ENCODE measurements at places on chromosomes 13 and 19.

DNA sequence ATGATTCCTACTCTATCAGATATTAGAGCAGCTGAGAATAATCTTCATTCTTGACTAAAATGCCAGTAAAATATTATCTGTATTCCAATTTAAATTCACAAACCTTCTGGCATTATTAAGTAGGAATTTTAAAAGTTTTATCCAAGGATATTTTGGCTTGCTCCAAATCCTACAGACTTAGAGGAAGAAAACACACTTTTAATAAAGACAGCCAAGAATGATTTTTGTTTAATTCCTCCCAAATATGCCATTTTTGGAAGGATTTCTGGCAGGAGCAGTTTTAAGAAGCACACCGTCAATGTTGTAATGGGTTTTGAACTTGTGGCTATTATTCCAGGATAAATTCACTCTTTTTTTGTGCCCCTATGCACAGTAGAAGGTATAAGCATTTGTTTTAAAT lies 355.1 kb downstream of the SLITRK5 start:
- DNase-seq, result no peak

DNA sequence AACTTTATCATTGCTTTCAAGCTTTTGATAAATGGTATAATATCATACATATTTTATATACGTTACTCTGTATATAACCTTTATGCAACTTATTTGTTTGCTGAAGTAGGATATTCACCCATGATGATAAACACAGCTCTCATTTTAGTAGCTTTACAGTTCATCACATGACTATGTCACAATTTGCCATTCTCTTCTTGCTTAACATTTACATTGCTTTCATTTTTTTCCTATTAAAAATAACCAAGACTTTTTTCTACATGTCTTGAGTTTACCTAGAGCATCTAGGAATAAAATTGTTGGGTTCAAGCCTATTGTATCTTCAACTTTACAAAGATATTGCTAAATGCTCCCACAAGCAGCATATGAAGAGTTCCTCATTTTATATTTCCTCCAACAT lies 54.0 kb downstream of the KCNRG start:
- DNase-seq, result no peak

- no peak for DNase-seq
These were observed 100.5 kb downstream of the EPSTI1 start for GRCh38 chr13:42891591-42891990.

DNA sequence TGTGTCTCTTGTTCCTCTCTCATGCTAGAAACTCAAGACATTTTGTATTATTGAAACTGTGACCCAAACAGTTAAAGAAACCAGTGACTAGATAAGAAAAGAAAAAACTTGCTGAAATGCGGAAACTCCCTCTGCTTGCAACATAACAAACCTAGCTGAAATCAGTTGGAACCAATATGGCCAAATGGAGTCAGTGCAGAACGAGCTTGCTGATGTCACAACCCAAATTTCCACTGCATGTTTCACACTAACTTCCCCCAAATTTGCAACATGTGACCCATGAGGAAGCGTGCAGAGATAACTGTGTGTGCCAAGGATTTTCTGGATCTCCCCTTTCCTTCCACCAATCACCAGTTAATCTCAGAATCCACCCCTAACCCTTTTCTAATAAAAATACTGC lies 208.0 kb downstream of the DLEU7 start:
- DNase-seq, result no peak

DNA sequence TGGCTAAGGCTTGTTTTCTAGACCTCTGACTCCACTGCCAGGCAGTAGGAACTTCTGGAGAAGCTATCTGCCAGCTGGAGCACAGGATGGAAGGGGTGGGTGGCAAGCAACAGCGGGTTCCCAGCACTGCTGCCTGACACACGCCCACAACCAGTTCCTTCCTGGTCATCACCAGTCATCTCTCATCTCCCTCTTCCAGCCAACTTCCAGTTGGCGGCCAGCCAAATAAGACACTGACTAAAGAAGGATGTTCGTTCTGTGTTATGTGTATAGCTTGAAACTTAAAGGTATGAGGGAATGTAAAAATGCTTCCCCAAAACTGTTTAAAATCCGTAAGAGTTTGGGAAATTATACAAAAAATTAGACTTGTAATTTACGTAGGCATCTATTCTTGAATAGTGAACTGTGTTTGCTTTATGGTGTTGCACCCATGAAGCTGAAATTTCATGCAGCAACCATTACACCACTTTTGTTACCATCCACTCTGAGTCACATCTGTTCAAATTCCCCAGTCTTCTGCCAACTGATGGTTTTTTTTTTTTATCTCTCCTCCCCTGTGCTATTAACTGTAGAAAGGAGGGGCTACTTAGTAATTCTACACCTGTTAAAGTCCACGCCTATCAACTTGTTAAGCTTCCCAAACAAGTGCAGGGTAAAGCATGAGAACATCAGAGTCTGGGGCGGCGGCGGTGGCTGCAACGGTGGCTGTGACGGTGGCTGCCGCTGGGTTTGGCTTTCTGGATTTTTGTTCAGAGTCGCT lies 86.2 kb upstream of the FRY start:
- DNase-seq, result no peak

- no peak for DNase-seq
These were observed 286.2 kb downstream of the NDFIP2 start for GRCh38 chr13:79767126-79767525.

DNA sequence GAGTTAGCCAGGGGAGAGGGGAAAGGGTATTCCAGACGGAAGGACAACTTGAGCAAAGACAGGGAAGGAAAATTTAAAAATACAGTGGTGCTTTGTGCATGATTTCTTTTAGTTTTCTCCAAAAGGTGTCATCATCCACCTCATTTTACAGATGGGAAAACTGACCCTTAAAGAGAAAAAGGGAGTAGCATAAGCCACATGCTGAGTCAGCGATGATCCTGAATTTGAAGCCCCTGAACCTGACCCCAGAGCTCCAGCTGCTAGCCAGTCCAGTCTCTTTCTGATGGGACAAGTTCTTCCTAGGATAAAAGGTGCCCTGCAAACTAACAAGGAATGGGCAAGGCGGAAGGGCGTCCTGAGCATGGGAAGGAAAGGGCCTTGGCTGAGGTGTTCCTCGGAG lies 10.3 kb downstream of the CABP5 start:
- DNase-seq, result no peak

GRCh38 chr13:42318570-42318969 lies 46.6 kb downstream of the AKAP11 start:
- no peak for DNase-seq

DNA sequence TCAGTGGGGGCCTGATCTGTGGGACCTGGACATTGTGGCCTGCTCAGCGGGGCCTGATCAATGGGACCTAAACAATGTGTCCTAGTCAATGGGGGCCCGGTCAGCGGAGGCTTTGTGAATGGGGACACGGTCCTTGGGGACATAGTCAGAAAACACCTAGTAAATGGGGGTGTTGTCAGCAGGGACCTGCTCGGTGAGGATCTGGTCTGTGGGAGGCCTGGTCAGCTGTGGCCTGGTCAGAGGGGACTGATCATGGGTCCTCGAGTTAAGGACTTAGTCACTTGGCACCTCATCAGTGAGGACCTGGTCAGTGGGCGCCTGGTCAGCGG lies 44.5 kb upstream of the TPM4 start:
- no peak for DNase-seq

DNA sequence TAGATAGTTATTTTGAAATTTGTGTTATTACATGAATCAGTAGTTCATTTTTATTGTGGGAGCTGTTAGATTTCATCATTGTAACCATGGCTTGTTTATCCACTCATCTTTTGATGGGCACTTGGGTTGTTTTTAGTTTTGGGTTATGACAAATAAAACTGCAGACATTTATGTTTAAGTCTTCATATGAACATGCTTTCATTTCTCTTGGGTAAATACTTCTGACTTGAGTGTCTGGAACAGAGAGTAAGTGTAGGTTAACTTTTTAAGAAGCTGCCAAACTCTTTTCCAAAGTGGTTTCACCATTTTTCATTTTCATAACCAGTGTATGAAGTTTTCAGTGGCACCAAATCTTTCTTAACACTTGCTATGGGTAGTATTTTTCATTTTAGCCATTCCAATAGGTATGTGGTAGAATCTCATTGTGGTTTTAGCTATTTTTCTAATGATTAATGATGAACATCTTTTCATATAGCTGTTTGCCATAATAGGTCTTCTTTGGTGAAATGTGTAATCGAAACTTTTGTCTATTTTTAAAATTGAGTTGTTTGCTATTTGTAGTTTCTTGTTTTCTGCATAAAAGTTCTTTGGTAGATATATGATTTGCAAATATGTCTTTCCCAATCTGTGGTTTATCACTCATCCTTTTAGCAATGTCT lies 17.9 kb downstream of the SLAIN1 start:
- no peak for DNase-seq

- DNase-seq, result no peak
These were observed 73.0 kb upstream of the OXGR1 start for GRCh38 chr13:97067017-97067895.

DNA sequence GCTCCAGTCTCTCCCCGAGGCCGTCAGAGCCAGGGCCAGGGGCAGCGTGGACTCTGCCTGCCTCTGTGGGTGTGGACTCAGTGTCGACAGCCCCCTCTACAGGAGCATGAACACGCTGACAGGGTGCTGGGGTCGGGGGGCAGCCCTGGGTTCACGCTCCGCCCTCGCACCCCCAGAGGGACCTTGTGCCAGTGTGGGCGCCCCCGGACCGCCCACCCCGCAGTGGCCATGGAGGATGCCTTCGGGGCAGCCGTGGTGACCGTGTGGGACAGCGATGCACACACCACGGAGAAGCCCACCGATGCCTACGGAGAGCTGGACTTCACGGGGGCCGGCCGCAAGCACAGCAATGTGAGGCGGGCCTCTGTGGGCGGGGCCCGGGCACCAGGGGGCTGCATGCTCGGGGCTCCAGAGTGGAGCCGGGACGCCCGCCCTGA lies 8.3 kb downstream of the TRPM4 start:
- no peak for DNase-seq

- no peak for DNase-seq
These were observed 1033.5 kb upstream of the SLC10A2 start for GRCh38 chr13:104099750-104100149.

GRCh38 chr13:110274687-110275086 lies 32.3 kb downstream of the COL4A1 start:
- DNase-seq, result no peak

DNA sequence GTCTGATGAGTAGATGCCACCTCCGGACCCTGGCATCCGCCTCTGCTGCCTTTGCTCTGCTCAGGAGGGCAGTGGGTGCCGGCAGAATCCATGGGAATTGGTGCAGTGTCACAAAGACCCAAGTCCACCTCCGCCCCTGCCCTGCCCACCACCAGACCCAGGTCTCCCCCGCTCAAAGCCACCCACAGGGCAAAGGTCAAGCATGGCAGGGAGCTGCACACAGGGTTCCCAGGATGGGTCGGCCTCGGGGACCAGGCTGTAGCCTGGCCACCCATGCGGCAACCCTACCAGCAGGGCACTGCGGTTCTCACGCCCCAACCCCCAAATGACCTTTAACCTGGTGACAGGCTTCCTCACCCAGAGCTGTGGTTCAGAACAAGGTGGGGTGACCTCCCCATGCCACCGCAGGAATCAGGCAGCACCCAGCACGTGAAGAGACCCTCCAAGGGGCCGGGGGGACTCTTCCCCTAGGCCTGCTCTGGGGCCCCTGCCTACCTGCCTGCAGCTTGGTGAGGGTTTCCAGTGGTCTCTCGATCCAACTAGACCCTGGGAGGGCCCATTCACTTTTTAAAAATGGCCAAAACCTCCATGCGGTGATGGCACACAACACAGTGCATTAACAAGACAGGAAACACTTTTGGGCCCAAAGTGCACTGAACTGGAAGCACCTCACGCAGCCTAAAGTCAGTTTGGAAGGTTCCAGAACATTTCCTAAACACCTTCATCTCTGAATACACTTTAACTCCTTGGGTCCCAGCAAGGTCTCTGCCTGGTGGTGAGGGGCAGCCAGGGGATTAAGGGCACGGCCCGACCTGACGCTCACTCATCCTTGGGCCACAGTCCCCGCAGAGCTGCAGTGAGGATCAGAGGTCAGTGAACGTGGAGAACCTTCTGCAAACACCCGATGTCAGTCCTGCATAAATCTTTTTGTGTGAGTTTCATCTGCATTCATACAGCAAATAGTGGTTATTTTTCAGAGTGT lies 11.0 kb downstream of the GAS6 start:
- no peak for DNase-seq

GRCh38 chr13:49110913-49111170 lies 109.3 kb upstream of the MLNR start:
- DNase-seq, result no peak

GRCh38 chr19:12331211-12331941 lies 2.1 kb downstream of the ZNF563 start:
- peak; percentile 33 for DNase-seq

- no peak for DNase-seq
These were observed 85.4 kb downstream of the COL4A1 start for GRCh38 chr13:110221406-110222117.

- DNase-seq, result no peak
These were observed 12.3 kb downstream of the ATP7B start for GRCh38 chr13:51998723-51999509.

DNA sequence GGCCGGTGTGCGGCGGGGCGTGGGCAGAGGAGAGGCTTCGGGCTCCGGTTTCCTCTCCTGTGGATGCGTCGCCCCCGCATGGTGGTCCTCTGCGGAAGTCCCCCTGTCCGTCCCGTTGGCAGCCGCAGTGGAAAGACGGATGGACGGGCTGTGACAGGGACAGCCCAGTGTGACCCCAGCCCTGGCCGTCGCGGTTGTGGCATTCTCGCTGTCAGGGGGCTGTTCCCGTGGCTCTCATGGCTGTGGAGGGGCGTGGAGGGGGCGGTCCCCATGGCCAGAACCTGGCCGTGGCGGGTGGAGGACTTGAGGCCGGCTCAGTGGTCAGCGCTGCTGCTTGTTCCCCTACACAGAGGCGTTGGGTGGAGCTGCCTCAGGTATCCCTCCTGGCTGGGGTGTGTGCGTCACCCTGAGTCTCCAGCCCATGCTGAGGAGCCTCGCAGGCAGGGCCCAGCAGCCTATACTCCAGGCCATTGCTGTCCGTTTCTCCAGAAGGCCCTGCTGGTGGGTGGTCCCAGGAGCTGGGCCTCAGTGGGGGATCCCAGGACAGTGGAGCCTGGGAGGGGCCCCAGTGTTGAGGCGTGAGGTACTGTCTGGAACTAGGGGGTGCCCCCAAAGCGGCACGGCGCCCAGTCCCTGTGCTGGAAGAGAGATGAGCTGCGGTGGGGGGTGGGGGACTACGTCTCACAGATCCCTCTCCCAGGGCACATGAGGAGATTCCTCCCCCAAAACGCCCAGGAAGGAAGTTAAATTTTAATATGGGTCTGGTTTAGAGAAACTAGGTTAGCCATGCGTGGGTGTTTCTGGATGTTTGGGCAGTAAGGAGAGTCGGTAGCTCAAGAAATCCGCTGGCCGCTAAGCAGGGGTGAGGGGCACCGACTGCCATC lies 20.3 kb downstream of the CSNK1G2 start:
- no peak for DNase-seq
